ENCODE measurements at places on chromosomes 7 and 10.

- H3K27ac ChIP-seq, result no peak overlapping the region
- H3K4me3 ChIP-seq, result peak overlapping the region; percentile 7
- no peaks in the 10 kb centered on the region for H3K36me3 ChIP-seq
- H3K4me1 ChIP-seq, result peaks cover 4% of the 10 kb centered on the region
- peak; percentile 66 for DNase-seq
- H3K27me3 ChIP-seq, result peaks cover 25% of the 10 kb centered on the region
These were observed 3.4 kb downstream of the IGFBP3 start for GRCh38 chr7:45917658-45918057.

DNA sequence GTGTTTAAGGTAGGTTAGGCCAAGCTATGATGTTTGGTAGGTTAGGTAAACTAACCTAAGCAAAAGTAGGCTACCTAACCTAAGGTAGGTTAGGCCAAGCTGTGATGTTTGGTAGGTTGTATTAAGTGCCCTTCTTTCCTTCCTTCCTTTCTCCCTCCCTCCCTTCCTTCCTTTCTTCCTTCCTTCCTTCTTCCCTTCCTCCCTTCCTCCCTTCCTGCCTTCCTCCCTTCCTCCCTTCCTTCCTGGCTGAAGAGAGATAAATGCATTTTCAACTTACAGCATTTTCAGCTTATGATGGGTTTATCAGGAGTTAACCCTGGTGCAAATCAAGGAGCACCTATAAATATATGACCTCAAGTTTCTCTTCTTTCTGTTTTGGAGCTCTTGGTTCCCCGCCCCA is 56.2 kb downstream of the SND1 start:
- no peak overlapping the region for H3K4me3 ChIP-seq
- H3K27ac ChIP-seq, result peak overlapping the region; percentile 7
- peaks cover 16% of the 10 kb centered on the region for H3K36me3 ChIP-seq
- no peak for DNase-seq
- no peaks in the 10 kb centered on the region for H3K27me3 ChIP-seq

- H3K36me3 ChIP-seq, result no peaks in the 10 kb centered on the region
- no peaks in the 10 kb centered on the region for H3K27me3 ChIP-seq
- H3K4me1 ChIP-seq, result no peaks in the 10 kb centered on the region
- DNase-seq, result no peak
- no peak overlapping the region for H3K4me3 ChIP-seq
- no peak overlapping the region for H3K27ac ChIP-seq
These were observed 21.9 kb upstream of the CREB5 start for GRCh38 chr7:28390426-28390825.

DNA sequence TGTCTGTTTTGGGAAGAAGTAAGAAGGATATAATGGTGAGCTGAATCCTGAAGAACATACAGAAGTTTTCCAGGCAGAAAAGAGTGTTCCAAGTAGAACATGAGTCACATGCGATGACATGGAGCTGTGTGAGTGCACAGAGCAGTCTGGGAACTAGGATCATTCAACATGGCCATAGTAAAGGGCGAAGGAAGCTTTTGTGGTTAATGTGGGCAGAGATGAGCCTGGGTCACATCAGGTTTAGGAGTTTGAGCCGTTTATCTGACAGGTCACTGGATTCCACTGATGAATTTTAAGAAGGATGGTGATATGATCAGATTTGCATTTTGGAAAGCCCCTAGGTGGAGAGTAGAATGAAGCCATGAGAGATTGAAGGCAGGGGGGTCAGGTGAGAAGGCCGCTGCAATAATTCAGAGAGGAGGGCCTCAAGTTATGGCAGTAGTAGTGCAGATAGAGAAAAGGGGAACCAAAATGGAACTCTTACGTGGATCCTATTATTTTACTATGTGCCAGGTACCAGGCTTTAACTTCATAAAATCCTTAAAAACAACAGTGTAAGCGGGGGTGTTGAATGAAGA is 171.3 kb downstream of the RNLS start:
- DNase-seq, result no peak
- H3K36me3 ChIP-seq, result no peaks in the 10 kb centered on the region
- H3K4me1 ChIP-seq, result no peaks in the 10 kb centered on the region
- H3K4me3 ChIP-seq, result no peak overlapping the region
- no peaks in the 10 kb centered on the region for H3K27me3 ChIP-seq
- H3K27ac ChIP-seq, result no peak overlapping the region

- no peak overlapping the region for H3K27ac ChIP-seq
- DNase-seq, result no peak
- no peaks in the 10 kb centered on the region for H3K4me1 ChIP-seq
- no peaks in the 10 kb centered on the region for H3K36me3 ChIP-seq
- H3K4me3 ChIP-seq, result no peak overlapping the region
These were observed 264.4 kb downstream of the SORCS1 start for GRCh38 chr10:106900016-106900652.

- no peaks in the 10 kb centered on the region for H3K4me1 ChIP-seq
- no peaks in the 10 kb centered on the region for H3K36me3 ChIP-seq
- H3K27ac ChIP-seq, result no peak overlapping the region
- H3K27me3 ChIP-seq, result no peaks in the 10 kb centered on the region
- H3K4me3 ChIP-seq, result no peak overlapping the region
- DNase-seq, result no peak
These were observed 70.7 kb downstream of the RELN start for GRCh38 chr7:103918631-103919271.

DNA sequence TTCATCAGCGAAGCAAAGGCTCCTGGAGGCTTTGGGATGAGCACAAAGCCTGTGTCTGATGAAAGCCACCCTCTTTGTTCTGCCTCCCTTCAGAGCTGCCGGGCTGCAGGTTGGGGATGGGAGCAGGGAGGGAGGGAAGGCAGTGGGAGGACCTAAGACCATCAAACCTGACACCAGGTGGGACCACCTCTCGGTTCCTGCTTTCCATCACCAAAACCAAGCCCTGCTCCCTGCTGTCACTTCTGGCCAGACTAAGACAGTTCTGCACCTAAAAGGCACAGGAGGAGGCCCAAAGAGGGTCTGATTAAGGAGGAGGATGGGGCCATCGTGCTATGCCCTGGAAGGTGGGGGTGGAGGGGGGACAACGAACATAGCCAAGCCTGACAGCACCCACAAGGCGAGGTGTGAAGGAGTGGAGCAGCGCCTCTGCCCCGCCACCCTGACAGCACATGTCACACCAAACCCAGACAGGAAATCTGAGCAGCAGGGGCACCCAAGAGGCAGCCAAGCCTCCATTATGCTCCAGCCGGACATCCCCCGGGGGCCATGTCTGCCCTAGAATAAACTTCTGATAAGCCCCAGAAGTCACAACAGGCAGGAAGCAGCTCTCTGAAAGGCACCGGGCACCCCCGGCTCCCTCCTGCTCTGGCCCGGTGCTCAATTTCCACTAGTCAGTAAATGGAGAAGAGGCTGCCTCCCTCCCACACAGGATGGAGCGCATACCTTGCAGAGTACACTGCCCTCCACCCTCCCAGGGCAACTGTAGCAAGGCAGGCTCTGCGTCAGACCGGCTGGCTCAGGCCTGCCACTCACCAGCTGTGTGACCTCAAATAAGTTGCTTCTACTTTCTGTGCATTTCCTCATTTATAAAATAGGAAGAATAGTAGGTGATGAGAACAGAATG is 48.9 kb downstream of the DLG5 start:
- no peak overlapping the region for H3K27ac ChIP-seq
- peak; percentile 75 for DNase-seq
- H3K4me1 ChIP-seq, result peaks cover 2% of the 10 kb centered on the region

DNA sequence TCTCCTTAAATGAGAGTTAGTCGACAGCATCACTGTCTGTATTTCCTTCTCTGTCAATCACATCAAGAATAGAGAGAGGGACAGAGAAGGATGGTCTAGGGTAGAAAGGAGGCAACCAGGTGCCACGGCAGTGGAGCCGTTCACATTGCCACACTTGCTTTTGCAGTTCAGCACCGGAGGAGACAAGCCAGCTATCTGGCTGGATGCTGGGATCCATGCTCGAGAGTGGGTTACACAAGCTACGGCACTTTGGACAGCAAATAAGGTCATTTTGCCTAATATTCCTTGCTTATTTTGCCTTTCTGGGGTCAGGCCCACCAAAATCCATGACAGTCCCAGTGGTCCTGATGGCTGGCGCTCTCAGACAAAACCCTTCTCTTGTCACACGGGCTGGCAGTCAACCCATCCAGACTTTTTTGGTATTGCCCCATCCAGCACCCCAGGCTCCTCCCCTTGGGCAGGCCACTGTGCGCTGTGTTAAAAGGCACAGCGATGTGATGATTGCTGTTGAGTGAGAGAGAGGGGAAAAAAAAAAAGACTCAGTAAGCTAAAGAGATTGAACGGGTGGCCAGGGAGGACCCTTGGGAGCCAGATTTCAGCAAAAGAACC is 8.4 kb downstream of the CPA2 start:
- no peak overlapping the region for H3K4me3 ChIP-seq
- no peak overlapping the region for H3K27ac ChIP-seq
- H3K4me1 ChIP-seq, result peaks cover 21% of the 10 kb centered on the region
- no peak for DNase-seq
- H3K36me3 ChIP-seq, result no peaks in the 10 kb centered on the region

GRCh38 chr10:48611133-48611532 is 6.3 kb upstream of the ARHGAP22 start:
- no peak overlapping the region for H3K27ac ChIP-seq
- H3K36me3 ChIP-seq, result no peaks in the 10 kb centered on the region
- DNase-seq, result no peak
- H3K27me3 ChIP-seq, result no peaks in the 10 kb centered on the region
- H3K4me1 ChIP-seq, result peaks cover 32% of the 10 kb centered on the region

DNA sequence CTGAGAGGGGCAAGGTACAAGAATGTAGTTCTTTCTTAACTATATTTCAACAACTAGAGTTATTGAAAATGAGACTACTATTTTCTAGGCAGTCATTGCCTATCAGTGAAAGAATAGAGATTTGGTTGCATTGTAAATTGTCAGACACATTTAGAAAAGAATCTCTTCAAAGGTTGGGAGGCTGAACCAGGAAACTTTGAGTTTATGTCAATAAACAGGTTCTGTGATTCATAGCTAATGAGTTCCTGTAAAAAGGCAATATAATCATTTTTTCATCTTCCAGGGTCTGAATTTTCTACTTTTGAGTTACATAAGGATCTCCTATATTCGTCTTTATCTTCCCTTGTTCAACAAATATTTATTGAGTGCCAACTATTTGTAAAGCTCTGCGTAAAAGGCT is 47.1 kb downstream of the MAGI2 start:
- H3K27ac ChIP-seq, result no peak overlapping the region
- H3K36me3 ChIP-seq, result no peaks in the 10 kb centered on the region
- DNase-seq, result no peak
- H3K4me1 ChIP-seq, result peaks cover 11% of the 10 kb centered on the region
- H3K27me3 ChIP-seq, result no peaks in the 10 kb centered on the region

Data from fibroblast of lung (primary cell).